ENCODE measurements at places on chromosomes 3 and 15.

- DNase-seq: no peak
Measured at GRCh38 chr3:186985661-186986364, 55.5 kb downstream of the ST6GAL1 start.

DNA sequence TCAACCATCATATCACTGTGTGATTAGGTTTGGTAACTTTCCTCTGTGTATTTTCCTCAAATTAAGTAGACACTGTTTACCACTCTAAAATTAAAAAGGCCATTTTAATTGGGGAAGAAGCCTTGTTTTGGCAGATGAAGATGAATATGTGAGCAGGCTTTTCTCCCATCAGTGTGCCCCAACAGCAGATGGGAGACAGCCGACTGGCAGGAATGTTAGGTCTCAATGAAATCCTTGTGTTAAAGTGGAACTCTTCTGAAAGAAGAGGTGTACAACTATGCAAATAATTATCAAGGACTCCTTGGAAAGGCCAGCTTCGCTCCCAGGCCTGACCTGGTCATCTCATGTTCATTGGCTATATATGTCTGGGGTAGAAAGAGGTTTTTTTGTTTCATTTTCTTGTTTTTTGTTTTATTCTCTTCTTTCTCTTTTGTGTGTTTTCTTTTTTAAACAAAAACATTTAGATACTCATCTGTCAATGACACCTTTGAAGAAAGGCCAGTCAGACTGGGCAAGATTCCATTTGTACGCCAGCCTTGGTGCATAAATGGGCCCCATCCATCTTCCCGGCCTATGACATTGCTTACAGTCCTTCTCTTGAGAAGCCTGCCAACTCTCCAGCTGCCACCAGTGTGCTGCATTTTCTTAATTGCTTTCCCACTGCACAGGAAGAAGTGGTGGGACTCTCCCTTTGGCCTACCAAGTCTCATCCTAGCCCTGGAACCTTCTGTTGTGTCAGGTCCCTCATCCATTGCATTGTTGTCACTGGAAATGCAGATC lies 25.8 kb downstream of the LRTM1 start:
- DNase-seq: no peak

DNA sequence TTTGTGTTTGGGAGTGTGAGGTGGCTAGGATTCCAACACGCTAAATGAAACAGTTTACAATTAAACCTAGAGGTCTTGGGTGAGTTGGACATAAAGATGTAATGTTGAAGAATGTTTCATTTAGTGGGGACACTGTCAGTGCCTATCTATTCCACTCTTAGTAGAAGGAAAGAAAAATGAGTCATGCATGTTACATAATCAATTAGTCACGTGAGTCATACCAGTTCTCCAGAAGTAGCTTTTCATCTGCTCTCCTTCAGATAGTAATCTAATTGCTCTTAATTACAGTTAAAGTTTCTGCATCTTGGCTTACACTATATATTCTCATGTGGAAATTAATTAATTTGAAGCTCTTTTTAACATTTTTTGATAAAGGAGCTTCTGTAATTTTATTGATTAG lies 115.7 kb upstream of the P2RY1 start:
- DNase-seq: no peak

DNA sequence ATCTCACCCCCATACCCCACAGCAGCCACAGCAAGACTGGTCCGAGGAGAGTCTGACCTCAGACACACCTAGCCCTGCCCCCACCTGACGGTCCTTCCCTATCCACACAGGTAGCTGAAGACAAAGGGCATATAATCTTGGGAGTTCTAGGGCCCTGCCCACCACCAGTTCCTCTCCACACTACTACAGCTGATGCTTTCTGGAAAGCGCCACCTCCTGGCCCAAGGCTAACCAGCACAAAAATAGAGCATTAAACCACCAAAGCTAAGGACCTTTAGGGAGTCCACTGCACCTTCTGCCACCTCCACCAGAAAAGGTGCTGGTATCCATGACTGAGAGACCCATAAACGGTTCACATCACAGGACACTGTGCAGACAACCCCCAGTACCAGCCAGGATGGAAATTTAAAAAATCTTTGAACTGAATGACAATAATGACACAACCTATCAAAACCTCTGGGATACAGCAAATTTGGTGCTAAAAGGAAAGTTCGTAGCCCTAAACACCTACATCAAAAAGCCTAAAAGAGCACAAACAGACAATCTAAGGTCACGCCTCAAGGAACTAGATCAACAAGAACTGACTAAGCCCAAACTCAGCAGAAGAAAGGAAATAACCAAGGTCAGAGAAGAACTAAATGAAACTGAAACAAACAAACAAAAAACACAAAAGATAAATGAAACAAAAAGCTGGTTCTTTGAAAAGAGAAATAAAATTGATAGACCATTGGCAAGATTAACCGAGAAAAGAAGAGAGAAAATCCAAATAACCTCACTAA lies 122.1 kb upstream of the TPRG1 start:
- no peak for DNase-seq

Data from activated CD4-positive, CD25-positive, alpha-beta regulatory T cell treated with anti-CD3 and anti-CD28 coated beads, Interleukin-2, amount 50 U/mL, for 16 hours (primary cell).